ENCODE measurements at places on chromosomes 12 and 14.

- DNase-seq: no peak
Observed at GRCh38 chr12:4320497-4320852, 538 bp upstream of the TIGAR start.

DNA sequence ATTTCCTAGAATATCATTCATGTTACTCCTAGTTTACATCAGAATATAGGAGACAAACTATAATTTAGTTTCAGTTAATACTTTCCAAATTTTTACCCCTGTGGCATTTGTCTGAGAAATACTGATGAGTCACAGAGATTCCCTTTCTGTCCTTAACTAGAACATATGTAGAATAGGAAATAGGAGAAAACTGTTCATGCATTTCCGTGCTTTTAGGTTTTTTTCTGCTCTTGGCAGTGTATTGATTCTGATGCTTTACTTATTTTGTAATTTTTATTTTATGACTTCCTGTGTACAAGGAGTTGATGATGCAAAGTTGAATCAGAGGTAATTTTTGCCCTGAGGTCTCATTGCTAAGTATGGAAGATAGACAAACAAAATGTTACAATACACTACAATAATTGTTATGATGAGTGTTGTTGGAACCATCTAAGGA, 23.0 kb downstream of the MNAT1 start:
- no peak for DNase-seq

DNA sequence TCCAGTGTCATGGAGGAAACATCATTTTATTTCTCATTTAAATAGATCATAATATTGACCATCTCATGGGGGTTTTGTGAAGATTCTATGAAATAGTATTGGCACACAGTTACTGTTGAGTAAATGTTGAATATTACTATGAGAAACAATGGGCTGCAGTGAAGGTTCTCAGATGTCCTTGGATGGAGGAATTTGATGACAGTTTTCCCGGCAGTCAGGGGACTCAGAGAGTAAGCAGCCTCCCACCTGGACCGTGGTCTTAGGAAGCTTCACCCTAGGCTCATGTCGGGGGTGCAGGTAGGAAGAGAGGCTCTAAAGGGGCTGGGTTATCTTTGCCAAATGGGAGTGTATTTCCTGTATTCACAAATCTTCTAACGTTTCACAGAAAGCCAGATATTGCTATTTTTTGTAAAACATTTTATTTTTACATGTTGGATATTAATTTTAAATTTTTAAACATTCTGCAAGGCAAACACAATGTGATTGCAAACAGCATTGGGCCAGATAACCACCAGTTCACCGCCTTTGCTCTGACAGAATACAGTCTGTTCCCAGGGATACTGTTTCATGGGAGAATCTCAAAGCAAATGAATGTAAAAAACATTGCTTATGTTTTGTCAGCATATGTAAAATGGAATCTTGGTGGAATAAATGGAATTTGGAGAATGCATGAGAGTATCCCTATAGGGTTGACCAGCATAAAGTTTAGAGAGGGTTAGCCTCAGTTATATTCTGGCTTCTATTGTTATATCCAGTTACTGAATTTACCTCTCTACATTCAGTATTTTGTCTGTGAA, 380.8 kb upstream of the TMEM132C start:
- no peak for DNase-seq

DNA sequence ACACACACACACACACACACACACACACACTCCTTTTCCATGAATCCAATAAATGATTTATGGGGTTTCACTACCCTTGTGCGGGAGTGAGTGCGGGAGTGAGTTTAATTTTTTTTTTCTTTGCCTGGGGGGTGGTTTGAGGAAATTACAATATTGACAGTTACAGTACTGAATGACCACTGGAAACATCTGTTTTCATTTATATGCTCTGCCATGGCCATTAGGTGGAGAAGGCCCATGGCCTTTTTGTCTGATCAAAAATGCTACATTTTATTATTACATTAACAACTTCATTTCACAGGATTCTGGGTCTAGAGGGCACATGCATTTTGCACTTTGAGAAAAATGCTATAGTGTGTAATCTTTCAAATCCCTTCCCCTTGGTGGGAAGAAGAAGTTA, 5.9 kb downstream of the TBX3 start:
- no peak for DNase-seq

DNA sequence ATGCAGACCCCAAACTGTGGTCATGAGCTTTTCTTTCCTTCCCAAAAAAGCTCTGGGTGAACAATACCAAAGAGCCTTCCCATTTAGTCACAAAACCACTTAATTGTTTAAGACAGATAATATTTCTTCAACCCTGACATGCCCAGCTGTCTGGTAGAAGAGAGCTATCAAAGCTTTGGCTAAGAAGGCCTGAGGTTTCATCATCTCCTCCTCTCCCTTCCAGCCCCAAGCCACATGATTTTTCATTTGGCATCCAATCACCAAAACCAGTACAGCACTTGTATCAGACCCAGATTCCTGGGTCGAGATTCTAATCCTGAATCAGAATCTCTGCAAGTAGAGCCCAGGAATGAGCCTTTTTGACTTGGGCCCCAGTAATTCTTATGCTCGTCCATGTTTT, 199.6 kb upstream of the TMEM260 start:
- no peak for DNase-seq

DNA sequence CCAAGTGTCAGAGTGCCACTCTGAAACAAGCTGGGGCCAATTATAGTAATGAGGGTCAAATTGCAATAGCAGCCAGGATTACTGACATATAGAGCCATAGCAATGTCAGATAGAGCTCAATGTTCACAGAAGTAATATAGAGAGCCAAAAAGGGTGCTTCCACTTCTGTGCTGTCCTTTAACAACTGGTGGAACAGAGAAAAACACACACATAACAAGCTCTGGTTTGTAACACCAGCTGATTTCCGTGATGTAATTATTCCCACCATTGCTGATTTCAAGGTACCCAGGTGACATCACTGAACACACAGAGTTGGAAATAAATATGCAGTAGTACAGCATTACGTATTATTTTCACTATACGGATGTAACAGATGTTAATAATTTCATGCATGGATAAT, 3.0 kb upstream of the CLEC2B start:
- DNase-seq: no peak

DNA sequence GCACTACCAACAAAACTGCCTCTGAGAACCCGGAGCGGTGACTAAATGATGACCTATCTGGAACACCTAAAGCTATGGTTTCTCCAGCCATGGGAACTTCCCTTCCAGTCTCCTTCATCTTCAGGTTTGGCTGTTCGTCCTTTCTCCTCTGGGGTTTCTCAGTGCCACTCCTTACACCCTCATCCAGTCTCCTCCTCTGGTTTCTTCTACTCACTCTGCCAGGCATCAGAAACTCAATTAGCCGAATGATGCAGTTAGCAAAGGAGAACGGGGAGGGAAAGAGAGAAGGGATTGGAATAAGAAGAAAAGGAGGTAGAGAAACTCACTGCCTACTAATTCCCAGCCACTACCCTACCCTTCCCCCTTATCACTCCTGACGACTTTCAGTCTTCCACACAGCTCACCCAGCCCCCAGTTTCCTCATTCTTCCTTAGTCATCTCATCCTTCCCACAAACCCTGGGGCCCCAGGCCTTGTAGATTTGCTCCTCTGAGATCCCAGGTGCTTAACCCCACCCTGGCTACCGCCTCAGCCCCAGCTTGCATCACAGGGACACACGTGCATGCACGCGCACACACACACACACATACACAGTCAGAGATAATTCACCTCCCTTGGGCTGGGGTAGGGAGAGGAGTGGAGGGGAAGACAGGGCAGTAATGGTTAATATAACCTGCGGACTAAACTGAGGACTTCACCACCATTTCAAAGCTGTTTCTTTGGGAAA, 13.0 kb downstream of the FGD6 start:
- DNase-seq: no peak

DNA sequence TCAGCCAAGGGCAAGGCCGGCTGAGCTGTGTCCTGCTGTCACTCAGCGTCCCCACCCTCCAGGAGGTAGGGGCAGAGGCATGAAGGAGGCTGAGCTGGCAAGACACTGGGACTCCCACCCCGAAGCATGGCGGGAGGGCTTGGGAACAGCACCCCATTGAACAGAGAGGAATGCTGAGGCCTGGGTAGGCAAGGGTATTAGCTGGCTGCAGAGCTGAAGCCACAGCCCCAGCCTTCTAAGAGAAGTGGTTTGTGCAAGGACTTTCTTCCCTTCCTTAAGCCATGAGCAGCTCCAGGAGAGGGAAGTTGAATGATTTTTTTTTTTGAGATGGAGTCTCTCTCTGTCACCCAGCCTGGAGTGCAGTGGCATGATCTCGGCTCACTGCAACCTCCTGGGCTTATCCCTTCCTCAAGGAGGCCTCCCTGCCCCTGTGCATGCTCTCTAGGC, 6.6 kb upstream of the CFAP73 start:
- no peak for DNase-seq

- DNase-seq: no peak
Observed at GRCh38 chr14:90963343-90963742, 97.1 kb downstream of the RPS6KA5 start.

- no peak for DNase-seq
Observed at GRCh38 chr14:58535044-58535443, 102.7 kb upstream of the DACT1 start.

DNA sequence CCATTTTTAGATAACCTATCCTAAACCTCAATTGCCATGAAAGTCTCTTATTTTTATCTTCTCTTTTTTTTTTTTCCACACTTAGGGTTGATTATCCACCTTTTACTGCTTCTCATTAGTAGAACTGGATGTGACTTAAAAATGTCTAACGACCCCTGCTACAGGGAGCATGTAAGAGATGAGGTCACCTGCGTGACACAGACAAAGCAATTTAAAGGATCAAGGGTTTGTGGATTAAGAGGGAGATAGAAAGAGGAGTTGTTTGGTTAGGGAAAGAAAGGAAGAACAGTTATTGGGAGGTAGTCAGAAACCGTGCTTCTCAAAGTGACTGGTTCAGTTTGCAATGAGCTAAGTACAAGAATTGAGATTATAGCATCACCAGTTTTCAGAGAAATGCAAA, 239.1 kb downstream of the ALX1 start:
- DNase-seq: no peak

- DNase-seq: no peak
Observed at GRCh38 chr14:78762331-78762730, 592.2 kb downstream of the NRXN3 start.

DNA sequence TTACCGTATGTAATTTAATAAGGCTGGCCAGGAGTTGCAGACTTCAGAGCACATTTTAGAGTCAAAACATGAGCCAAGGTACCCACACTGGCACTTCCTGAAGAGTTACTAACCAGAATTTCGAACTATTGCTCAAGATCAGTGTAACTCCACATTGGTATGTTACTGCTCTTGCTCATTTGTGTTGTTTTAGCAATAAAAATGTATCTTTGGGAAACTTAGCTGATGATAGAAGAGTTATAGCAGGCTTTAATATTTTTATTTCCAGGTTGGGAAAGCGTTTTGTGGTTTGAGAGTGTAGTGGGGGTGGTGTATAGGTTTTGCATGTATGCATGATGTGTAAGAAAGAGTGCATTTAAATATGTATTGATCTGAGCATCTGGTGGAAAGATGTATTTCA, 96.6 kb downstream of the SCN8A start:
- DNase-seq: no peak

DNA sequence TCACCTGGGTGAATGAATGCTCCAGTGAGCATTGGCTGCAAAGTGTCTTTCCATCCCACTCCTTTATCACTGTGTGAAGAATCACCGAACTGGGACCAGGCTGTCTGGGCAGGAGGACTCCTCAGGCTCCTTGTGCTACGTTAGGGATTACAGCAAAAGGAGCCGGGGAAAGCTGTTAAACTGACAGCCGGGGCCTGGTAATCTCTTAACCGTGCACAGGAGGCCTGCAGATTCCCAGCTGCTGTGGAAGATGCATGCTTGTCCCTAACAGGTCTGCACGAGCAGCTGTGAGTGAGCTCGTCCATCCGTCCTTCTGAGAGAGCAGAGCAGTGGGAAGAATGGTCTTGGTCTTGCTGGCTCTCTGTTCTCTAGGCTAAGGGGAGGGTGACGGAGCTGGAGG, 231.5 kb downstream of the AACS start:
- no peak for DNase-seq

- no peak for DNase-seq
Observed at GRCh38 chr14:96754845-96755184, 42.4 kb upstream of the VRK1 start.

DNA sequence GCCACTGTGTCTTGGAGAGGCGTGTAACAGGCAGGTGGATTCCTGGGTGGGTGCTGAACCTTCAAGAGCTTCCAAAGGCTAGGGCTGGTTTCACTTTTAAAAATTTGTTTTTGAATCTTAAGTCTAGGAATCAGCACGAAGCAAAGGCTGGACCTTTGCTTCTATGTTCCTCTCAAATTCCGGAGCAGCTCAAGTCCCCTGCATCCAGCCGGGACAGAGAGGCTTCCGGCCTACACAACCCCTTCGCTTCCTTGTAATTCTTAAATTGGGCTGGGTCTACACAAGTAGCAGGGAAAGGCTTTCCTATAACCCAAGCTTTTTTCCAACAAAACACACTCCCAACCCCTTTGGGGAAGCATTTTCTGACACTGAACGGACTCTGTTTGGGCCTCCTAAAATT, 8.3 kb downstream of the HOXC12 start:
- DNase-seq: no peak

GRCh38 chr12:62995097-62995496, 60.1 kb upstream of the PPM1H start:
- DNase-seq: no peak

GRCh38 chr12:47686645-47687240, 19.1 kb downstream of the RPAP3 start:
- no peak for DNase-seq

DNA sequence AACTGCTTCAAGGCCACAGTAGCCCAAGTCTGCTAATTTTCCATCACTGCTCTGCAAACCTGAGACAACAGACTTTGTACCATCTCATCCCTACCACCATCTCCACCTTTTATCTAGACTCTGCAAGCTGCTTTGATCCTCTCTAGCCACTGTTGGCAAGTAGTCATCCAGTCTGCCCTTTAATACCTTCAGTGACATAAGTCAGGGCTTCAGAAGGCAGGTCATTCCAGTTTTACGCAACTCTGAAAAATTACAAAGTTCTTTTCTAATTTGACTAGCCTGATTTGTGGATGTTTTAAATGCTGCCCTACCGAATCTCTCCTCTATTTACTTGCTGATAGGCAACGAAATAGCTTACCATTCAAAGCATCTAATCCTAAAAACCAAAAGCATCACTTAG, 2.8 kb downstream of the FERMT2 start:
- DNase-seq: no peak

GRCh38 chr12:86249276-86249675, 6.9 kb downstream of the MGAT4C start:
- DNase-seq: no peak

GRCh38 chr12:116969615-116970585, 59.1 kb downstream of the FBXW8 start:
- no peak for DNase-seq

- no peak for DNase-seq
Observed at GRCh38 chr12:63915105-63915800, 70.8 kb downstream of the SRGAP1 start.

- DNase-seq: no peak
Observed at GRCh38 chr12:79655036-79655435, 35.7 kb downstream of the PAWR start.

- no peak for DNase-seq
Observed at GRCh38 chr12:101257357-101257756, 22.5 kb upstream of the UTP20 start.

All from activated CD4-positive, CD25-positive, alpha-beta regulatory T cell treated with anti-CD3 and anti-CD28 coated beads, Interleukin-2, amount 50 U/mL, for 16 hours (primary cell).